Bronchial epithelial cell (primary cell): ENCODE measurements at places on chromosomes 12 and 14. TPM values are rescaled to one million over a fixed set of nuclear protein-coding genes. Genes with fewer than 3 reads are reported as not detected.

The PRICKLE1 gene
- total RNA-seq: 1.1 and 2.4 TPM in 2 replicates

The PRKD1 gene
- 0.53 and 1.0 TPM in 2 replicates for total RNA-seq

The CAPZA3 gene
- total RNA-seq: 0.13 TPM in 1 of 2 replicates, not detected in the other

The SSPN gene
- total RNA-seq: 0.26 and 0.38 TPM in 2 replicates

The AKAP5 gene
- total RNA-seq: under 0.01 and 0.13 TPM in 2 replicates

The PDZRN4 gene
- total RNA-seq: not detected in 2 replicates

The LTB4R2 gene
- total RNA-seq: 10.5 and 17.4 TPM in 2 replicates

The ZNF219 gene
- 7.8 and 8.2 TPM in 2 replicates for total RNA-seq

The STK38L gene
- 23.7 and 25.0 TPM in 2 replicates for total RNA-seq

The LIN7A gene
- under 0.01 TPM in 1 of 2 replicates, not detected in the other for total RNA-seq

The ABCD4 gene
- total RNA-seq: 13.2 and 14.0 TPM in 2 replicates

The WNK1 gene
- total RNA-seq: 57.7 and 101 TPM in 2 replicates

The PMEL gene
- 1.8 and 2.6 TPM in 2 replicates for total RNA-seq

The KRT71 gene
- total RNA-seq: not detected in 2 replicates

The SLC17A8 gene
- not detected in 2 replicates for total RNA-seq

The SPTB gene
- total RNA-seq: not detected in 2 replicates

The LBHD2 gene
- total RNA-seq: not detected in 2 replicates

The HCFC2 gene
- total RNA-seq: 7.6 and 8.7 TPM in 2 replicates

The SLC2A3 gene
- 8.4 and 10.5 TPM in 2 replicates for total RNA-seq

The OTX2 gene
- total RNA-seq: not detected in 2 replicates

The LHX5 gene
- total RNA-seq: 0.26 and 0.77 TPM in 2 replicates

The SIX1 gene
- total RNA-seq: 5.3 and 6.5 TPM in 2 replicates

The RNASE7 gene
- 8.2 and 12.1 TPM in 2 replicates for total RNA-seq

The KRT77 gene
- total RNA-seq: under 0.01 TPM in 1 of 2 replicates, not detected in the other

The GUCY2C gene
- not detected in 2 replicates for total RNA-seq

The PTGDR gene
- total RNA-seq: not detected in 2 replicates

The RAP1B gene
- 175 and 183 TPM in 2 replicates for total RNA-seq

The HOXC4 gene
- total RNA-seq: not detected in 2 replicates

The IL31 gene
- not detected in 2 replicates for total RNA-seq

The OASL gene
- 0.79 and 7.9 TPM in 2 replicates for total RNA-seq

The NUBPL gene
- 9.5 and 12.4 TPM in 2 replicates for total RNA-seq

The TMEM30B gene
- 10.5 and 15.7 TPM in 2 replicates for total RNA-seq

The MFAP5 gene
- 6.6 and 9.0 TPM in 2 replicates for total RNA-seq

The BRF1 gene
- total RNA-seq: 22.3 and 24.0 TPM in 2 replicates

The CLMN gene
- 2.2 and 3.9 TPM in 2 replicates for total RNA-seq

The CCDC60 gene
- 0.26 TPM in 2 replicates for total RNA-seq

The RFLNA gene
- total RNA-seq: not detected in 2 replicates

The SIRT4 gene
- total RNA-seq: 0.79 and 1.3 TPM in 2 replicates

The GLIPR1L1 gene
- not detected in 2 replicates for total RNA-seq
